ENCODE measurements at places on chromosomes 4 and X.

DNA sequence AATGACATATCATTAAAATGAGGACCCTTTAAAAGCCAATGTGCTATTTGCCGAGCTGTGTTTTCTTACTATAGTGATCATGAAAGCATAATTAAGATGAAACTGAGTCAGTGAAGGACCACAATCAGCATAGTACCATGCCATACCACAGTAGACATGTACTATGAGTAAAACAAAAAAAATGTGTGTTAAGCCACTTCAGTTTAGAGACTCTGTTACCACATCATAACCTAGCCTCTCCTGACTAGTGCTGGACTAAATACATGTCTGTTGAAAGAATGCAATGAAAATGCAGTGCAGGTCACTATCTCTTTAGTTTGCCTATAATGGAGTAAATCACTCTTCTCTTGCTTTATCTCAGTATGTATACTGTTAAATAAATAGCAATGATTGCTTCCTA is 12.3 kb upstream of the DDX53 start:
- no peak for DNase-seq

- DNase-seq = no peak
Measured at GRCh38 chr4:2331519-2332200, 69.8 kb upstream of the MXD4 start.

GRCh38 chr4:161704040-161704439 is 459.8 kb downstream of the FSTL5 start:
- no peak for DNase-seq

GRCh38 chrX:153780678-153781427 is at the start of gene SRPK3:
SRPK3 (plus strand) TSS chrX:153781041; CDS start chrX:153781087, 46 bp downstream.
- DNase-seq = peak; percentile 30

DNA sequence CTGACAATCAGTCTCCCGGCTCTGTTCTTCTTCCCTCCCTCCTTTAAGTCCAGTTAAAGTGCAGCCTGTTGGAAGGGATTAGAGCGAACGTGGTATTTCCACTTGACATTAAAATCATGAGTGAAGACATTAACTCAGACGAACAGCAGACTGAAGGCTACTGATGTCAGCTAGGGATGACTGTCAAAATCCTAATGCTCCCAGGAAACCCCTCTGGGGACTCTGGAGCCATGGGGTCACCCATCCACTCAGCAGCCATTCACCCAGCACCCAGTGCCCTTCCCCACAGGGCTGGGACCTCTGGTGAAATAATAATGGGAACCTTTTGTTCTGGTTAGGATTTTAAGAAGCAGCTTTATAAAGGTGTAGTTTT is 113.9 kb downstream of the DRD5 start:
- DNase-seq = no peak

Data from ELR (cell line).